ENCODE measurements at places on chromosomes 1 and 21.
A peak's percentile ranks its signal among the peaks of the same experiment; 100 is the strongest.

- no peak for DNase-seq
These were observed 47.3 kb upstream of the LYPLAL1 start for GRCh38 chr1:219126377-219126776.

- DNase-seq = no peak
These were observed 14.5 kb upstream of the TTF2 start for GRCh38 chr1:117045644-117046043.

GRCh38 chr1:224919508-224919907 is 10.0 kb upstream of the DNAH14 start:
- no peak for DNase-seq

DNA sequence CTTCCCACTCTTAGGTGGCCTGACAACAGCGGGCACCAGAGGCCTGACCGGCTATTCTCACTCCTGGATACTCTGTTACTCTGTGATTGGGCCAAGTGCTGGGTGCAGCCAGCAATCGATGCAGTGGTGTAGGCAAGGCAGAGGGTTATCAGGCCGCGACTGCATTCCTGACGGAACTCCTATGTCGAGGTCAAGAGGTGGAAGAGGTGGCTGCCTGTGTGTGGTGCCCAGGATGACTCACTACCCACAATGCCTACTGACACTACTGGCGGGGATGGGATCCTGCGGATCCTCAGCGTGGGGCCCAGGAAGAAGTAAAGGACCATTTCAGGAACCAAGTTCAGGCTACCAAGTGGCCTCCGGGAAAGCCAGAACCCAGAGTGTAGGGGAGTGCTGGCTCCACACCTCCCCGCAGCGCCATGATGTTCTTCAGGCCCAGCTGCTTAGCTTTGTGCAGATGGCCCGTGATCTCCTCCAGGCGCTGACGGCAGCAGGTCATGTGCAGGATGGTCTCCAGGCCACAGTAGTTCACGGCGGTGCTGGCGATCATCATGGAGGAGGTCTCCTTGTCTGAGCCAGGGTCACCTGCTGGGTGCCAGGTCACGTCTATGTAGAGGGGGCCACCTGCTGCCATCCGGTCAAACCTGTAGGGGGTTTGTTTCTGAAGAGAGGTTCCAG is 4.9 kb downstream of the MTHFR start:
- DNase-seq = no peak

DNA sequence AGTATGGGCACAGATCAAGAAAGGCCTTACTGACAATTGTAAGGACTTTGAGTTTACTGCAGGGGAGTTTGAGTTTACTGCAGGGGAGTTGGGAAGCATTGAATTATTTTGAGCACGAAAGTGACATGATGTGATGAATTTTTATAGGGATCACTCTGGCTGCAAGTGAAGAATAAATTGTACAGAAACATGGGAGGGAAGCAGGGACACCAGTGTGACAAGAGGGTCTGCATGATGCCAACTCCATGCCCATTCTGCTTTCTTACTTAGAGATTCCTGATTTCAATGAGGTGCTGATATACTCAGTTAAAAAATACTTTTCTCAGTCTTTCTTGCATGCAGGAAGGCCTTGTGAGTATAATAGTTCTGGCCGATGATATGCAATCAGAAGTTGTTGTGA is 234.4 kb downstream of the CENPF start:
- no peak for DNase-seq

GRCh38 chr1:157971769-157972168 is 21.7 kb upstream of the KIRREL1 start:
- DNase-seq = no peak

DNA sequence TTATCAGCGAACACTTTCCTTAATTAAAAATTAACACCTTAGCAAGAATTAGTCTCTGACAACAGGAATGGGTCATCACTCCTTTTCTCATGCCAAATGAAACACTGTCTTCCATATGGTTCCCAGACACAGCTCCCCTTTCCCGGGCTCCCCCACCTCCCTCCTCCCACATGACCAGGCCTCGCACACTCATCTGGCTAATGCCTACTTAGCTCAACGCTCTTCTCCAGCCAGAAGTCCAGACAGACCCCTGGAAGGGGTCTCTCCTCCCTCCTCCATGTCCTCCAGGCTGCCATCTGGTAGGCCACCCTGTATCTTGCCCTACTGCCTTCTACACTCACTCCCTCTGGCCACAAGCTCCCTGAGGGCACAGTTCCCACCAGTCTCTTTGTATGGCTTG is 39.9 kb downstream of the KCNC4 start:
- no peak for DNase-seq

DNA sequence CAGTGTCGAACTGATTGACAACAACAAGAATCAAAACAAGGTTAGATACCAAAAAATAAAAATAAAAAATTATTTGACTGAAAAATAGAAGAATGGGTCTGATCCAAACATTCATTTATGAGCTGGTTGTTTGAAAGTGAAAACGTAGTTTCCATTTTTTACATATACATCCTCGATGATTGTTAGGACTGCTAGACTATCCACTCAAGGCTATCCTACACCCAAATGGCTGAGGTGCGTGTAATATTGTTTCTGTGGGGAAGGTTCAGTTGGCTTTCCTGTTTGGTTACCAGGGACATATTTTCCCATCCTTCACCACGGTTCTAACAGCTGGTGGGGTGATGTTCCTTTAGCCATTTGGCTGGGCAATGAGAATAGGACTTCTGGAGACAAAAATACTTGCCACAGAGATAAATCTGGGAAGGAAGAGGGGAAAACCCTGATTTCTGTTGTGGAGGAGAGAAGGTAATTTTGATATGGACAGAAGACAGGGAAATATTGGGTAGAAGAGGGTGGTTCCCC is 66.3 kb downstream of the MAP3K7CL start:
- DNase-seq = no peak

GRCh38 chr1:156496211-156496761 is 4.3 kb downstream of the MEF2D start:
- no peak for DNase-seq

DNA sequence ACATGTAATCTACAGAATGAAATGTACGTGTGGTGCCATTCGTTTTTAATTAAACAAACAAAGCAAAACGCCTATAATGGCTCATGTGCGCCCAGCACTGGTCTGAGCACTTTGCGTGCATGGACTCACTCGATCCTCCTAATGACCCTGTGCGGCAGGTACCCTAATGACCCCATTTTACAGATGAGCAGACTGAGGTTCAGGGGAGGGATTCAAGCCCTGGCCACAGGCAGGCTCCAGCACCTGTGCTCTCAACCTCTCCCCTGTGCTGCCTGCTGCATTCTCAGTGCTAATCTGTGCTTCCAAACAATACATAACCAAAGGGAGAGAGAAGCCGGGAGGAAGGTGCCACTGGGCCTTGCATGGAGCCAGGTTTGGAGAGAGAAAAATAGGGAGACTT is 124.2 kb upstream of the ZBTB40 start:
- DNase-seq = no peak

- no peak for DNase-seq
These were observed 203.9 kb upstream of the SAMSN1 start for GRCh38 chr21:14750041-14750440.

- DNase-seq = no peak
These were observed 17.9 kb downstream of the KRTAP10-1 start for GRCh38 chr21:44521928-44522752.

DNA sequence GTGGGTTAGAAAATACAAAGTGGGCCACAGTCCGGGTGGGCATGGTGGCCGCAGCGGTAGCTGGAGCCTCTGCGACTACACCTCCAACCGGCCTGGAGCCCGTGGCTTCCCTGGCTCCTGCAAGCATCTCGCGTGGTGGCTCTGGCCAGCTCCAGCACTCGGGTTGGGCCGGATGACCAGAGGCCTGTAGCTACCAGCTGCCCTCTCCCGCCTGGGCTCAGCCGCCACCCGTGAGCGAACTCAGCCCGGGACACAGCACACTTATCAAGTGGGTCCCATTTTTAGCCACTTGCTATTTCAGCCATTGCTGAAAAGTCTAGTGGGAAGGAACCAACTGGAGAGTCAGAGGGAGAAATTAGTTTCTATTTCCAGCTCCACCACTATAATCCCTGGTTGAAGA is 107.7 kb upstream of the CACYBP start:
- DNase-seq = no peak

DNA sequence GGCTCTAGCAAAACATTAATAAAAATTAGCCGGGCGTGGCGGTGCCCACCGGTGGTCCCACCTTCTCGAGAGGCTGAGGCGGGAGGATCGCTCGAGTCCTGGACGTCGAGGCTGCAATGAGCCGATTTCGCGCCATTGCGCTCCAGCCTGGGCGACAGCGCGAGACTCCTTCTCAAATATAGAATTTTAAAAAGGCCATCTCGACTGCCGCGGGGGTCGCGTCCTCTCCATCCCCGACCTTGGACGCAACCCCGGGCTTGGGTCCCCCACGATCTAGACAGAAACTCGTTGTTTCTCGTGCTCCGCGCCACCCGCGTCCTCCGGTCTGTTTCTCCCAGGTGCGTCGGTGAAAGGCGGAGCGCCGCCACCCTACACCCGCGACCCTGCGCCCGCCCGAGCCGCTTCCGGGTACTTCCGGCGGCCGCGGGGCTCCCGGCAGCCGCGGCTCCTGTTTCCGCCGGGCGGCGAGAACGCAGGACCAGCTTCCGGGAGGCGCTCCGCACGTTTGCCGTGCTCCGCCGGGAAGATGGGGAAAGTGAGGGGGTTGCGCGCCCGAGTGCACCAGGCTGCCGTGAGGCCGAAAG is at the start of gene SLX9:
SLX9 (plus strand) TSS at position 498 of the 584 bp plus-strand sequence; CDS start at position 527, 29 bp downstream.
- peak; percentile 70 for DNase-seq

- no peak for DNase-seq
These were observed 41.7 kb downstream of the WDR4 start for GRCh38 chr21:42837421-42838211.

DNA sequence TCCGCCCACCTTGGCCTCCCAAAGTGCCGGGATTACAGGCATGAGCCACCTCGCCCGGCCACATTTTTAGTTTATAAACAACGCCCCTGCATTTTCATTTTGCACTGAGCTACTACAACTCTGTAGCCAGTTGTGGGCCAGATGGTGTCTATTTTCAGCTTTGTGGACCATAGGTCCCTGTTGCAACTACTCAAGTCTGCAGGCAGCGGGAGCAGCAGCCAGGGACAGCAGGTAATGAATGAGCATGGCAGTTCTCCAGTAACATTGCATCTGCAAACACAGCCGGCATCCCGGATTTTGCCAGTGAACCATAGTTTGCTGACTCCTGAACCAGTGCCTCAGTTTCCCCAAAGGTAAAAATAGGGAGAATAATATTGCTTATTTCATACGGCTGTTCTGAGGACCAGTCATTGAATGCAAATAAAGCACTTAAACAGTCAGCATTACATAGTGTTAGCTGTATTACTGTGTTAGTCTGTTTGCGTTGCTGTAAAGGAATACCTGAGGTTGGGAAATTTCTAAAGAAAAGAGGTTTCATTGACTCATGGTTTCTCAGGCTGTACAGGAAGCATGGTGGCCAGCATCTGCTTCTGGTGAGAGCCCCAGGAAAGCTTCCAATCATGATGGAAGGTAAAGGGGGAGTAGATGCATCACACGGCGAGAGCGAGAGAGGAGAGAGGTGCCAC is 65.5 kb upstream of the SLC45A1 start:
- DNase-seq = no peak

GRCh38 chr1:190068304-190068703 is 409.4 kb downstream of the BRINP3 start:
- no peak for DNase-seq

Measured in NCI-H187 (cell line).